ENCODE measurements at places on chromosomes 5 and 9.

DNA sequence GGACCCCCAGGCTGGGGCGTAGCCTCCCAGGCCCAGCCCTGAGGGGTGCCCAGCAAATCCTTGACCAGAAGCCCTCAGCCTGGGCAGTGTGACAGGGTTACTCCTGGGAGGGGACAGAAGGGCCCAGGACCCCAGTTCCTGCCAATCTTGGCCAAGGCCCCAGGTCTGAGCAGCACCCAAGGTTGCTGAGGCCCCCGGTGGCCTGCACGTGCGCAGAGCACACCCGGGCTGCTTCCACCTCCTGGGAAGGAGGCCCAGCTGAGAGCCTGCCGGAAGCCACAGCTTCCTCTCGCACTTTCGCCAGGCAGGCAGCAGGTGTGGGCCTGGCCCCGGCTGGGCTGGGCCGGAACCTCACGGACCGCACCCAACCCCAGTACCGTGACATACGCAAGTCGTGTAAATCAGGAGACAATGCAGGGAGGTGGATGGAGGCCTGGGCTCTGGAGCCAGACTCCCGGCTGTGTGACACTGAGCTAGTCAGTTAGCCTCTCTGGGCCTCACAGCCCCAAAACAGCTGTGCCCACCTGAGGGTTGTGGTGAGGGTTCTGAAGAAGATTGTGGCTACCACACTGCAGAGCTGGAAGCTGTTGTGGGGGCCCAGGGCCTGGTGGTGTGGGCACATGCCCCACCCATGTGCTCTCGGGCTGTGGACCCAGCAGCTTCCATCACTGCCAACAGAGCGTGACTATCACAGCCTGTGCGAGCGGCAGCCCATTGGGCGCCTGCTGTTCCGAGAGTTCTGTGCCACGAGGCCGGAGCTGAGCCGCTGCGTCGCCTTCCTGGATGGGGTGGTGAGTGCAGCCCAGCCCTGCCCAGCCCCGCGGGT lies 5.1 kb downstream of the GRK6 start:
- no peak for DNase-seq

GRCh38 chr5:14415024-14415697 lies 166.4 kb upstream of the OTULINL start:
- DNase-seq, result no peak

DNA sequence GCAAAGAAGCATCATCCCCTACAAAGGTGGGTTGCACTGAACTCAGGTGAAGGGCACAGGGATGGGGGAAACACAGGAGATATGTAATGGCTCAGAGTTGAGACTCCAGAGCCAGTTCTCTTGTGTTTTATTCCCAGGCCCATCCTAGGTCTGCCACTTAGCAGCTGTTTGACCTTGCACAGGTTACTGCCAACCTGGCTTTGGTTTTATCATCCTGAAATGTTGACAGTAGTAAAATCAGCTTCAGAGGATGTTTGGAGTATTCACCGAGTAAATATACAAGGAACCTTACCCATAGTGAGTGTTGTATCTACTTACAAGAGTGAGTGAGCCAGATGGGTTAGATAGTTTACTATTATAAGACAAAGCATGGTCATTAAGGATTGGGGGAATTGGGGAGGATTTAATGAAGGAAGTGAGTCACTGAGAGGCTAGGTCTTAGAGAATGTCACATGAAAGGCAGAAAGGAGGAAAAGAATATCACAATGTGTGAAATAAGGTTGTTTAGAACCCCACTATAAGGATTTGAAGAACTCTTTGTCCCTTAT lies 141.3 kb downstream of the MAN2A1 start:
- DNase-seq, result no peak

DNA sequence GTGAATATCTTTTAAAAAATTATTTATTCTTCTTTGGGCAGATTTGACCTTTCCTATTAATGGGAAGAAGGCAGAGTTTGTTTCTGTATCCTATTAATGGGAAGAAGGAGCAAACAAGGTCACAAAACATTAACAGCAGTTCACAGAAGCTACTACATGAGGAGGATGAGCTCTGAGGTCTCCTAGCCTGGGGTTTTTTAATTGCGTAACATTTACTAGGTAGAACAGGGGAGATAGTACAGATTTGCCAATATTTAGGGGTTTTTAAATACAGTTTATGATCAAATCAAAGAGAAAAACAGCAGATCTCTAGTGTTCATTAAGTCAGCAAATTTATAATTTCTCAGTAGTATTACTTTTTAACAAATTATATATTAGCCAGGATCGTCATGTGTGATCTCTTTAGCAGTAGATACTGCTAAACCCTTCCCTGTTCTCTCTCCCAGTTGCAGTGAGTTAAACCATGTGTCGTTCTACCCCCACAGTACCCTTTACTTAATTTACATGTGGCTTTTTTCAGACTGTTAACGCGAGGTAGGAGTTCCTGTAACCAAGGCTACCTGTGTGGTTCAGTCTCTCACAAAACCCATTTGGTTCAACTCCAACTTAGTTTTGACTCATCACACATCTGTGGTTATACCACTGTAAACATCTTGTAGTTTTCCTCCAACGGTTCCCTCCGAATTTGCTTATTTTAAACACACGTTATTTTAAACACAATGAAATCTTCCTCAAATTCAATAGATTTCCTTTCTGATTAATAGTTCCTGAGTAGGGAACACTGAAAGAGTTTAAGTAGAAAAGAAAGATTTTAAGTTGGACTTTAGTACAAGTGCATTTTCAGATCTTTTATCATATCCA lies 13.3 kb downstream of the SLC25A46 start:
- peak; percentile 6 for DNase-seq

DNA sequence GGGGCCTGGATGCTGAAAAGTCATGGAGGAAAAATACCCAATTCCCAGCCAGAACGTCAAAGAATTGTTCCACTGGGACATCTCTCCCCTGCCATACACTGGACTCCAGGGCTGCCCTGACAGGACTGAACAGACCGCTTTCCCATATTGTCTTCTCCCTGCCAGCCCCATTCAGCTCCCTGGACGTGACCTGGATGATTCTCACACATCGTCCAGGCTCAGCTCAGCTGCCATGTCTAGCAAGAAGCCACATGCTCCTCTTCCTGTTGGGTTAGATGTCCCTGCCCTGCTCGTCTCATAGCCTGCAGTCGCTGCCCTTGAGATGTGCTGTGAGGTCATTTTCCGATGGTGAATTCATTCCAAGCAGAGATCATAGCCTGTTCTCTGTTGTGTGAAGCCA lies 37.4 kb downstream of the FOXI1 start:
- no peak for DNase-seq

- no peak for DNase-seq
Observed at GRCh38 chr5:128483738-128484137, 54.3 kb downstream of the FBN2 start.

DNA sequence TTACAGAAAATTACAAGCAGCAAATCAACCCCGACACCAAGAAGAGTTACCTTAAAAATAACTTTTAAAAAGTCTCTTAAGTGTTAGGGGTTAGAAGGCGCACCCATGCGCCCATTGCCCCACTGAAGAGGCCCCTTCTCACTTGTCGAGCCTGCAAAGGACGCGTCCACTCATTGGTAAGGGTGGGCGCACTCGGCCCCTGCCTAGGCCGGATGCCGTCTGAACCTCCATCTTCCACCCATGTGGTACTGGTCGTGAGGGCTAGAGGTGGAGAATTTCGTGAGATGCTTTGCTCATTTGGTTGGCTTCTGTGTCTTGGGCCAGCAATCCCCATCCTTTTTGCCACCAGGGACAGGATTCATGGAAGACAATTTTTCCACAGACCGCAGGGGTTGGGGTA lies 27.5 kb upstream of the LRRC14B start:
- no peak for DNase-seq

DNA sequence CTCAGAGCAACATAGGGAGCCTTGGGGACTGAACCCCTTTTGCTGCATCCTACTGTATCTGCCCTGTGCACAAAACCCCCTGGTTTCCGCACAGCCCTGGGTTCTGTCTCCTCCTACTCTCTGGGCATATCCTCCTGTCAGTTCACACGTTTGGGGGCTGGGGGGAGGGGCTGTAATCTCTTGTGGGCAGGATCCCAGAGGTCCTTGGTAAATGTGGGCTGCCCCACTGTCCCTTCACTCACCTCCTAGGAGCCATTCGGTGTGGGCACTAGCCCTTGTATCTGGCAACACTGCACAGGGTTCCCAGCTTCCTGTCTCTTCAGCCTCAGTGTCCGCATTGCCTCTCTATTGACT lies 271.8 kb upstream of the DMAC1 start:
- no peak for DNase-seq

GRCh38 chr5:10275991-10276390 lies 25.9 kb downstream of the CCT5 start:
- DNase-seq, result no peak

DNA sequence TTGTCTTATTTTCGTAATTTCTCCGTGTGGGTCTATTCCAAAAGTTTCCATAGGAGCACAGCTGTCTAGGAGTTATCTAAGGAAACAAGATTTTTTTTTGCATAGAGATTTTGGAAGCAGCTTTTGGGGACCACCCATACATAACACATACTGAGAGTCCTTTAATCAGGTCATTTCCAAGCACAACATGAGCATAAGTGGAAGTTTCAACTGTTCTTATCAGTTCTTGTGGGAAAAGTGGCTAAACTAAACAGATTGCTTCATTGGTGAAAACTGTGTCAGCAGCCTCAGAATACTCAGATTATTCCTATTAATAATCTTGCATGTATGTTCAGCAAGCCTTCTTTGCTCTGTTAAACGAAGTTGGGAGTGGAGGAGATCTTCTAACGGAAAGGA lies 153.6 kb upstream of the TYRP1 start:
- DNase-seq, result no peak

DNA sequence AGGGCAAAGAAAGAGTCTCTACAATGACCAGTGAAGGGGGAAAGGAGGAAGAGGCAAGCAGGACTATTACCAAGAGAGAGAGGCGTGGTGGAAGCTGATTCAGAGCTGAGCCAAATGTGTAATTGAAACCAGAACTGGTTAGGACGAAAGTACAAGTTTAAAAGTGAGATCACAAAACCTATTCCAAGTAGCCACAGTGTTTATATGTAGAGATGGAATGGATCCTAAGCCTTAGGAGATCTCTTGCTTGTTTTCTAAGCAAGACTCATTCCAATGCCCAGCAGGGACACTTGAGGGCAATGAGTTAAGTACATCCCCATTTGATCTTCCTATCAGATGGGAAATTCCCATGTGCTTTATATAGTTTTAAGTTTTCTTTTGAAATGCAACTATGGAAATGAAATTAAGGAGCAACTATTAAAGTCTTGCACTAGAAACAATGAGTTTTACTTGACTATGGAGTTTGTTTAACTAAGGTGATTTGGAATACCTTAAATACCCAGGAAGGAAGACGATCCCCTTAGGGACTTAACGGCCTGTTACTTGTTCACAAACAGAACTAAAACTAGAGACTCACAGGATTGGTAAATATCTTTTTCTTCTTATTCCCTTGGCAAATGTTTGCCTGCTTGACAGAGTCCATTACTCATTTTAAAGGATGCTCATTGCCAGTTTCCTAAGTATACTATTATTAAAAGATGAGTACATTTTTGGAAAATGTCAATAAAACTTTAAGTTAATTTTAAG lies 51.1 kb upstream of the SNX2 start:
- no peak for DNase-seq

GRCh38 chr9:27847380-27847779 lies 274.1 kb upstream of the C9orf72 start:
- DNase-seq, result no peak

DNA sequence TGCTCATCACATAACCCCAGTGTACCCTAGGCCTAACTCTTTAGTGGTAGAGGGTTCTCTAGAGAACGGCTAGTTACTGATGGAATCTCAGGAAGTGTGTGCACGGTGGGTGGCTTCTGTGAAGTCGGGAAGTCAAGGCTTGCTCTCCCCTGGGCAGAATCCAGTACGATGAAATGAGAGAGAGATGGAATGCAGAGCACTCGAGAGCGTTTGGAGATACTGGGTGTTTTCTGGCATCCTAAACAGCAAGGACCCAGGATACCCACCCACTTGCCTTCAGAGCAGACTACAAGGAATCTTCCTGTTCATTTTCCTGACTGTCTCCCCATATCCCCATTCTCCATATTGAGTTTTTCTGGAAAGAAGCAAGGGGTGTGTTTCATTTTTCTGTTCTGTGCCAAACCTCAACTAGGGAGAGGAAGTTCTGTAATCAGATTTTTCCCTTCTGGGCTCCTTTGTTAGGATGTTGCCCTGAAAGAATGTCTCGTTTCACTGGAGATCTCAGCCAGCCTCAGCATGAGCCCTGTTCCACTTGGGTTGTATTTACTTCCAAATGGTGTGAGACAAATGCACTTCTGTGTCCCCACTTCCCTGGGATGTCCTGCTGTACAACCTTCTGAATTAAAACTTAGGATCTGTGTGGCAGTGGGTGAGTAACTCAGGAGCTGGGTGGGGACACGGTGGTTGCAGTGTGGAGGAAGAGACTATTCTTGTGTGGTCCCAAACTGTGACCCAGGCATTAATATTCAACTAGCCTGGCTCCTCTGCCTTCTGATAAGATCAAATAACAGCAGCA lies 108.9 kb upstream of the SPRY4 start:
- DNase-seq, result no peak

- DNase-seq, result no peak
Observed at GRCh38 chr5:35754481-35754880, 102.2 kb upstream of the IL7R start.

DNA sequence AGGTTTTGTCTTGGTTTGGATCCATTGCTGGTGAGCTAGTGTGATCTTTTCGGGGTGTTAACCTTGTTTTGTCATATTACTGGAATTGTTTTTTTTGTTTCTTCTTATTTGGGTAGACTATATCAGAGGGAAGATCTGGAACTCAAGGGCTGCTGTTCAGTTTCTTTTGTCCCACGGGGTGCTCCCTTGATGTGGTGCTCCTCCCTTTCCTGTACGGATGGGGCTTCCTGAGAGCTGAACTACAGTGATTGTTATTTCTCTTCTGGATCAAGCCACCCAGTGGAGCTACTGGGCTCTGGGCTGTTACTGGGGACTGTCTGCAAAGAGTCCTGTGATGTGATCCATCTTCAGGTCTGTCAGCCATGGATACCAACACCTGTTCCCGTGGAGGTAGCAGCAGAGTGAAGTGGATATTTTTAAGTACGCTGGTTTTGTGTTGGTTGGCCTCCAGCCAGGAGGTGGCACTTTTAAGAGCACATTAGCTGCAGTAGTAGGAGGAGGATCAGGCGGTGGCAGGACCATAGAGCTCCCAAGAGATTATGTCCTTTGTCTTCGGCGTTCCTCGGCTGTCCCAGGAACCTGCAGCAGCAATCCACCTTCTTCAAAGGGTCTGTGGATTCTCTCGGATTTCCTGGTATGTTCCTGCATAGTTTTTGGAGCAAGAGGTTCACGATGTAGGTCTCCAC lies 27.2 kb downstream of the SCAMP1 start:
- no peak for DNase-seq

- DNase-seq, result no peak
Observed at GRCh38 chr9:124855944-124856765, 2.9 kb downstream of the WDR38 start.

GRCh38 chr5:156956321-156956720 lies 6.7 kb downstream of the TIMD4 start:
- DNase-seq, result no peak

GRCh38 chr9:90839183-90839728 lies 37.6 kb downstream of the SYK start:
- DNase-seq, result no peak
